ENCODE measurements at places on chromosomes 6 and 20.
A peak's percentile ranks its signal among the peaks of the same experiment; 100 is the strongest.

DNA sequence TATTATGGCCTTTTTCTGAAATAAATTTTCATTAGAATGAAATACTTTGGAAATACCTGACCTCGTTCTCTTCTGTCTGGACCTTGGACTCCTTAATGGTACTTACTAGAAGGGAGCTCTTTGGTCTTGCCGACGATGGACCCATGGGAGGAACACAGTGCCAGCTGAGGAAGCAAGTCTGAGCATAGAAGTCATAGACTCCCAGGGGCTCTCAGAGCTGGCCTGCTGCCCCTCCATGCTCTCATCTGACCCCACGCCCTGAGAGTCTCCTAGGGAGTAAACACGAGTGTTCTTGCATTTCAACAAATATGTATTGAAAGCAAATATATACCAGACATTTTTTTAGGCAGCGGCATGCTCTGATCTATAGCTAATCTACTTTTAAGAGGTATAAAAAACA, 87.8 kb downstream of the PLEKHG1 start:
- DNase-seq = no peak

GRCh38 chr6:16832043-16832567, 70.8 kb upstream of the ATXN1 start:
- DNase-seq = peak; percentile 16

- no peak for DNase-seq
These were observed 42.8 kb upstream of the GLP1R start for GRCh38 chr6:39005774-39006173.

GRCh38 chr6:43306086-43306485, 2.5 kb downstream of the CRIP3 start:
- no peak for DNase-seq

GRCh38 chr6:18503593-18504231, 116.6 kb downstream of the RNF144B start:
- peak; percentile 77 for DNase-seq

DNA sequence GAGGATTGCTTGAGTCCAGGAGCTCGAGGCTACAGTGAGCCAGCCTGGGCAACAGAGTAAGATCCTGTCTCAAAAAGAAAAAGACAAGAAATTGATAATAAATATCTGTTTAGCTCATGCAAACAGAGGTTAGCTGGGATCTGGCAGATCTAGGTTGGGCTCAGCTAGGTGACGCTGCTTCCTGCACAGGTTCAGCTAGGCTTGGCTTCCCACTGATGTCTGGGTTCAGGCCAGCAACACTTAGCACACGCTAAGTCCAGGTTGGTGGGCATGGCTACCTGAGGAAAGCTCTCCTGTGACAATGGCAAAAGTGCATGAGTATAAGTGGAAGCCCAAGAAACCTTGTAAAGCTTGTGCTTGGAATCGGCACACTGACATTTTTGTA, 48.7 kb downstream of the RIN2 start:
- DNase-seq = no peak

GRCh38 chr6:110053395-110054240, 75.5 kb downstream of the GPR6 start:
- peak; percentile 84 for DNase-seq

DNA sequence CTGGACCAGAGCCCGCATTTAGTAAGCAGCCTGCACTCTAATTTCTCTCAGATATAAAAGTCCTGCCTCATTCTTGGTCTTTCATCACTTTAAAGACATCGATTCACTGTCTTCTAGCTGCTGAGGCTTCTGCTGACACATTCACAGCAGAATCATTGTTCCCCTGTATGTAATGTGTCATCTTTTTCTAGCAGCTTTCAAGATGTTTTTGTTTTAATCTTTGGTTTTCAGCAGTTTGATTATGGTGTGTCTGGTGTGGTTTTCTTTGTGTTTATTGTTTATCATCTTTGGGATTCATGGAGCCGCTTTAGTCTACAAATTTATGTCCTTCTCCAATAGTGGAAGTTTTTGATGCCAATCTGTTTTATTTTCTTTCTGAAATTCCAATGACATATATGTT, 157.3 kb upstream of the STMND1 start:
- no peak for DNase-seq

DNA sequence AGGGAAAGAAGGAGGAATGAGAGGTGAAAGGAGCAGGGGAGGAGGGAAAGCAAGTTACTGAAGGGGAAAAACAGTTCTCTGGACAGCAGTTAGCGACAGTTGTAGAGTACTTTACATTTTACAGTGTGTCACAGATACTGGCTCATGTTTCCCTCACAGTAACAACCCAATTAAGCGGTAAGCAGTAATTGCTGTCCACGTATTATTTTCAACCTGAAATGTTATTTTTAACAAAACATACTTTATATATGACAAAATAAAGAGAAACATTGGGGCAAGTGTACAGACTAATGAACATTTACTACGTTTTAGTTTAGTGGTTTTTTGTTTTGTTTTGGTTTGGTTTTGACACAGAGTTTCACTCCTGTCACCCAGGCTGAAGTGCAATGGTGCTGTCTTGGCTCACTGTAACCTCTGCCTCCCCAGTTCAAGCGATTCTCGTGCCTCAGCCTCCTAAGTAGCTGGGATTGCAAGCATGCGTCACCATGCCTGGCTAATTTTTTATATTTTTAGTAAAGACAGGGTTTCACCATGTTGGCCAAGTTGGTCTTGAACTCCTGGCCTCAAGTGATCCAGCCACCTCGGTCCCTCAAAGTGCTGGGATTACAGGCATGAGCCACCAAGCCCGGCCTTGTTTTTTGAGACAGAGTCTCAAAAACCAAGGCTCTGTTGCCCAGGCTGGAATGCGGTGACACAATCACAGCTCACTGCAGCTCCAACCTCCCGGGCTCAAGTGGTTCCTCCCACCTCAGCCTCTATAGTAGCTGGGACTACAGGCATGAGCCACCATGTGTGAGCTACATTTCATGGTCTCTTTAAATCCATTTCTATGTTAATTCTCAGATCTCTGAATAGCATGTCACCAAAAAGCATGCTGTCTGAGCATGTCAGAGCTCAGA, 22.6 kb upstream of the BTN3A2 start:
- DNase-seq = no peak

DNA sequence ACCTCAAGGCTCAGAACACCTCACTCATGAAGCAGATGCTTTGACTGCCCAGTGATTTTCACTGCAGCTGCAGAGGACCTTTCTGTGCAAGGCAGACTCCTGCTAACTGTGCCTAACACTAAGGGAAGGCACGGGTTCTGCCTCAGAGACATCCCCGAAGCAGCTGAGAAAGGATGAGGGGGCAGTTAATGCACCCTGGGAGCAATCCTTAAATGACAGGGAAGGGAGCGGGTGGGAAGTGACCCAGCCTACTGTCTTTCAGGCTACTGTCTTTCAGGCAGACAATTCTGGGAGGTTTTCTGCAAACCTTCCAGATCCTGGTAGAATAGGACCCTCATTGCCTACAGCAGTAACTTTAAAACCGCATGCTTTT, 55.3 kb downstream of the NDUFAF5 start:
- no peak for DNase-seq

GRCh38 chr6:36717231-36717825, 19.7 kb downstream of the RAB44 start:
- no peak for DNase-seq

DNA sequence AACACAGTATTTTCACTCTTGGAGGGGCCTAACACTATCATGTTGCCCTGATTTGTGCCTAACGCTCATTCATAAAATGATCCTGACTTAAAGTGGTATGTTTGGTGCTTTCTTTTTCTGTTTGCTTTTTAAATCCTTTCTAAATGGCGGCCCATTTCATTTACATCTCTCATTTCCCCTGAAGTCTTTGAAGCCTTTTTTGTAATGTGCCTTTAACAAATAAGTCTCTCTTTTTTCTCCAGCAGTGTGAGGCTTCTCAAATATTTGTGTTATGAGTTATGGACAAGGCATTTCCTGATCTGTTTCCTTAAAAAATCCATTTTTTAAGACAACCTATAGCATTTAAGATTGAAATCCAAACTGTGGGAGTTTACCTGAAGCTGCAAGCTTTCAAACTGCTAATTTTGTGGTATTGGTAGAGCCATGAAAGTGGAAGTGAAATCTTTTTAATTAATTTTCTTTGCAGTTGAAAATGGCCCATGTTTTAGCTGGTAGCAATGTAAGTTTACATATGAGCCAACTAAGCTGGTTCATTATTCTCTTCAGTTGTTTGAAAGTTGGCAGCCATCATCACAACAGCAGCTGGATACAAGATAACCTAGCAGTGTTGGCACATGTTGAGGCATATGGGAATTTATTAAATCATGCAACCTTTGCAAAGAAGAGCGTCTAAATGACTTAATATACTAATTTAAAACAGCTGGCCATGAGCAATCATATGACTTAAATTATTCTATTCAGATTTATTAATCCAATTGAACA, 469.7 kb downstream of the CDKAL1 start:
- peak; percentile 27 for DNase-seq

- DNase-seq = no peak
These were observed 23.5 kb downstream of the DNAAF9 start for GRCh38 chr20:3383878-3384495.

DNA sequence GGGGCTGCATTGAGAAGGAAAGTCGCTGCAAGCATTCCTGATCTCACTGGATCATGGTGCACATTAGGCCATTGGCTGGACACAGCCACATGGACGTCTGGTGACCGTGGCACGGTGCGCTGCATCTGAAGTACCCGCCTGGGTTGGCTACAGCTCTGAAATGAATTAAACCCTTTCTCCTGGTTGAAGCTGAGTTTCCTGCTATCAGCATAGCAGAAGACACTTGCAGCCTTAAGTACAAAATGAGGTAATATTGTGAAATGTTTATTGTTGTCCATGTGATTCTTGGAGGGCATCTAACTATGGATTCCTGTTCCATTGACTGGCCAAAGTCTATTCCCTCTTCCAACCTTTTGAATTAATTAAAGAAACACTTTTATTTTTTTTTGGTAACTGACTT, 89.8 kb upstream of the ADTRP start:
- no peak for DNase-seq

GRCh38 chr20:19986419-19986818, 30.7 kb upstream of the NAA20 start:
- DNase-seq = peak; percentile 65

- DNase-seq = no peak
These were observed 380.0 kb upstream of the GJE1 start for GRCh38 chr6:141752677-141753076.

GRCh38 chr20:16052456-16052855, 520.8 kb downstream of the KIF16B start:
- no peak for DNase-seq

DNA sequence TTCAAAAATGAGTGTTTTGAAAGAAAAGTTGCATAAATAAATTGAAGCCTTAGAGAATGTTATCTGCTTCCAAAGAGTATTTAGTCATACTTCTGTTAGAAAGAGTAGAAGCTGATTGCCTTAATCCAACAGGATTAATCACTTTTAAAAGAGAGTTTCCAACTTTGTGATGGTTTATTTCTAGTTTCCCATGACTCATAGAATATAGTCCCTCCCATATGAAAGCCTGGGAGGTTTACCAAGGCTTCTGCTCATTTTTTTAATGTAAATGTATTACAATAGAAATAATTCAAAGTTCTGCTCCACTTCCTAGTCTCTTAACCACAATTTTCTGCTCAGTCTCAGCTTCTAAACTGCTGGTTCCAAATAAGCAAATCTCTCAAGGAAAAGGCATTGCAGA, 118.0 kb upstream of the IRAK1BP1 start:
- peak; percentile 19 for DNase-seq

DNA sequence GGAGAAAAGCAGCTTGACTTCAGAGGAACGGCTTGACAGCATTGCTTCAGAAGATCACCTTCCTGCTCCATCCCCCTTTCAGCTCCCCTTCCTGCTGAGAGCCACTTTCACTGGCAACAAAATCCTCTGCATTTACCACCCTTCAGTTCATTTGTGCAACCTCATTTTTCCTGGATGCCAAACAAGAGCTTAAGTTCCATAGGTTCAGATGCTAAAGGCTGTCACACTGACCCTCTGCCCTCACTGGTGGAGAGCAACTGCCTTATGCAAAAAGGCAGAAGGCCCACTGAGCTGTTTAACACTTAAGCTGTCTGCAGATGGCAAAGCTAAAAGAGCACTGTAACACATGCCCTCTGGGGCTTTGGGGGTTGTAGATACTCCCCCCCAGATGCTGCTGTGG, 131.2 kb upstream of the SPACA1 start:
- DNase-seq = no peak

GRCh38 chr6:156427345-156427744, 349.8 kb upstream of the ARID1B start:
- no peak for DNase-seq

GRCh38 chr20:48879612-48880245, 41.8 kb upstream of the ARFGEF2 start:
- DNase-seq = no peak

DNA sequence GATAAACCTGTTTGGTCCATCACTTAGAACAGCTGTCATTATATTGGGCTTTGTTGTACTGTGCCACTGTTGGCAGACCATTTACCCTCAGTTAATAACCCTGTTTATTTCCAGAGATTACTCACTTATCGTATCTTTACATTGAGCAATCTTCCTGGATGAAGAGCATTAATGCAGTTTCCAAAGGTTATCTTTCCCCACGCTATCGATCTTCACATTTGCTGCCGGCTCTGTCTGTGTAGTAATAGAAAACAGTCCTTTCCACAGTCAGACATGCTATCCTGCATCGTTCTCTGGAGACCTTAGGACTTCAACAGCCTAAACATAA, 27.4 kb downstream of the GHRH start:
- DNase-seq = no peak

DNA sequence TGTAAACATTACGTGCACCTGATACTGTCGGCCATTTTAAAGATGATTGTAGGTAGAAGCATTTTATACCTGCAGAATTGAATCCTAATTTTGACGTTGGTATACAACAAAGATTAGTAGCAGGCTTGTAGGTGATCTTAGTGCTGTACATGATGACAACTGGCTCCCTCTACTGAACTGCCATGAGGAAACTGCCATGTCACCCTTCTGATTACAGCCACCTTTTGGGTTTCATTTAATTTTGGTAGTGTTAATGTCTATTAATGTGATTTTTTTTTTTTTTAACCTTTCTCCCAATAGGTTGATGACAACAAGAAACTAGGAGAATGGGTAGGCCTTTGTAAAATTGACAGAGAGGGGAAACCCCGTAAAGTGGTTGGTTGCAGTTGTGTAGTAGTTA, 2.3 kb downstream of the RPS12 start:
- no peak for DNase-seq

DNA sequence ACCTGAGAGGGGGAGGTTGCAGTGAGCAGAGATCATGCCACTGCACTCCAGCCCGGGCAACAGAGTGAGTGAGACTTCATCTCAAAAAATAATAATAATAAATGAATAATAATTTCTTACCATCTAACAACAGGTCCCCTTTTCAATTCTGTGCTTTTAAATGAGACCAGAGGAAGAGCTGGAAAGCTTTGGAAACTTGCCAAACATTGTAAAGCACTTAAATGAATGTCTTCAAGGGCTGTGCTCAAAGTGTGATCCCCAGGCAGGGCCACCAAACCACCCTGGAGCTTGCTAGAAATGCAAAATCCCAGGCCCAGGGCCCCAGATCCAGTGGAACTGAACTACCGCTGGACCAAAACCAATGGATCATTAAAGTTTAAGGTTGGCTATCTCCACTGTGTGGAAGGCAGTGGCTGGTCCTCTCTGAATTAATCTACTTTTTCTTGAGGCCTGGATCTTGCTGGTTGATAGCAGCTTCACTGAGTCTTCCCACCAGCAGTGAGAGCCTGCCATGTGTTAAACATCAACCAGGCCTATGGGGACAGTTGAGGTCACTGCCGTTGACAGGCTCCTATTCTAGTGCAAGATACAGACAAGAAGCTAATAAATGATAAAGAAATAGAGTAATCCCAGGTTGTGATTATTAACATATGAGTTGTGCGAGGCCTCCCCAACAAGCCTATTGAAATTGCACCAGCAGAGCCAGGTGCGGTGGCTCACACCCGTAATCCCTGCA, 23.7 kb upstream of the TFAP2C start:
- DNase-seq = no peak

GRCh38 chr6:170045981-170046667, 244.8 kb downstream of the DLL1 start:
- DNase-seq = no peak

All from GM03348 (cell line).